ENCODE measurements at places on chromosomes 3 and 15. TPM values are rescaled to one million over a fixed set of nuclear protein-coding genes. Genes with fewer than 3 reads are reported as not detected.

Gene VPS33B
- 19.9 TPM for total RNA-seq

Gene PLD1
- 63.3 TPM for total RNA-seq

Gene ANXA2
- total RNA-seq: 547 TPM

Gene TRIM71
- 1.8 TPM for total RNA-seq

Gene XCR1
- total RNA-seq: not detected

Gene ZSCAN29
- 29.1 TPM for total RNA-seq

Gene STX19
- total RNA-seq: 0.20 TPM

DNA sequence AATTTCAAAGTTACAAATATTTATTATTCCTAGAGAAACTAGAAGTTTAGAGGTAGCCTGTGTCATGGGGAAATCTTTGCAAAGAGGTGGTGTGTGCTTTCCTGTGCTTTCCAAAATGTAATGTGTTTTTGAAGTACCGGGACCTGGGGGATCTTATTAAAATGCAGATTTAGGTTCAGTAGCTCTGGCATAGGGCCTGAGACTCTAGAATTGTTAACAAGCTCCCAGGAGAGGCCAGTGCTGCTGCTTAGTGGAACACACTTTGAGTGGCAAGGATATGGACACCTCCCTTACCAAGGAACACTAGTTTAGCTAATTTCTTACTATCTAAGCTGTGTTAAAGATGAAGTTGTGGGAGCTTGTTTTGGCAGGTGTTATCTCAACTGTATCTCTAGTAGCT lies 428.9 kb downstream of the VGLL3 start:
- H3K27me3 ChIP-seq: no peaks in the 10 kb centered on the region
- DNase-seq: no peak
- no peak overlapping the region for H3K27ac ChIP-seq
- H3K36me3 ChIP-seq: no peaks in the 10 kb centered on the region

DNA sequence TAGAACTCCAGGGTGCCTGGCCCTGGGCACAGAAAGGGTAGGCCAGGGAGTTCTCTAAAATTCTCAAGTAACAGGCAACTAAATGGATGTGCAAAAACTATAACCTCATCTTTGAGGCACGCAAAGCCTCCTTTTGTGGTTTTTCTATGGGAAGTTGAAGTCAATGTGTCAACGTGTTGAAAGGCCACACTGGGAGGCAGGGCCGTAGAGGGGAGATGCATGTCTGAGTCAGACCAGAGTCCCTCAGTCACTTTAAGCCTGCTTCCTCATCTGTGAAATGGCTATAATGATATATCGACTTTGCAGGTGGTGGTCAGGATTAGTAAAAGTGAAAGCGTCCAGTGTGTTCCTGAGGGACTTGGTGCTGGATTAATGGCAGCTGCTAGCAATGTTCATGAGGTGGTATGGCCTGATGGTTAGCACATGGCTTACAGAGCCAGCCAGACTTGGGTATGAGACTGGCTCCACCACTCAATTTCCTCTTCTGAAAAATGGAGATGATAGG lies 17.0 kb downstream of the TGM5 start:
- no peak for DNase-seq
- peaks cover 9% of the 10 kb centered on the region for H3K4me1 ChIP-seq
- no peaks in the 10 kb centered on the region for H3K36me3 ChIP-seq
- no peak overlapping the region for H3K27ac ChIP-seq
- no peaks in the 10 kb centered on the region for H3K27me3 ChIP-seq

- no peaks in the 10 kb centered on the region for H3K27me3 ChIP-seq
- no peaks in the 10 kb centered on the region for H3K36me3 ChIP-seq
- no peak for DNase-seq
- H3K27ac ChIP-seq: no peak overlapping the region
- H3K4me1 ChIP-seq: no peaks in the 10 kb centered on the region
- no peak overlapping the region for H3K4me3 ChIP-seq
Measured at GRCh38 chr3:4687596-4687995, 194.4 kb downstream of the ITPR1 start.

GRCh38 chr15:88166082-88166993 lies 90.2 kb downstream of the NTRK3 start:
- H3K4me1 ChIP-seq: peaks cover 2% of the 10 kb centered on the region
- no peak overlapping the region for H3K27ac ChIP-seq
- H3K36me3 ChIP-seq: peaks cover 4% of the 10 kb centered on the region
- no peaks in the 10 kb centered on the region for H3K27me3 ChIP-seq
- DNase-seq: no peak

DNA sequence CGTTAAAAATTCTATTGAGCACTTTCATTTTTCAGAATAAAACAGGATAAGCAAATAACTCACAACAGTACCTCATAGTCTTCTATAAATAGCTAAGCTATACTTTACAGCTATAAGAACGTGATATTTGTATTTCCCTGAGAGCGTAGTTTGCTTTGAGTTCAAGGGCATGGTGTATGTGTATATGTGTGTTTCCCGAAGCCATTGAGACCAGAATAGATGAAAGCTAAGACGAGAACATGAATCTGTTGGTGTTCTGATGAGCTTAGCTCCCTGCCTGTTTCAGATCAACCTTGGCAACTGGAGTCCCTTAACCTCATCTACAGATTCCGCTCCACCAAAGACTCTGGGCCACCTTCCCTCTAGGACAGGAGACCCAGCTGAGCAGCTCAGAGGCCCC lies 59.5 kb upstream of the MCF2L2 start:
- H3K27ac ChIP-seq: no peak overlapping the region
- no peak overlapping the region for H3K4me3 ChIP-seq
- H3K4me1 ChIP-seq: no peaks in the 10 kb centered on the region
- no peaks in the 10 kb centered on the region for H3K36me3 ChIP-seq
- DNase-seq: no peak
- no peaks in the 10 kb centered on the region for H3K27me3 ChIP-seq
